ENCODE measurements at places on chromosomes 12 and 14. TPM values are rescaled to one million over a fixed set of nuclear protein-coding genes. Genes with fewer than 3 reads are reported as not detected.

Gene BICDL1
- total RNA-seq, result 18.2 TPM

DNA sequence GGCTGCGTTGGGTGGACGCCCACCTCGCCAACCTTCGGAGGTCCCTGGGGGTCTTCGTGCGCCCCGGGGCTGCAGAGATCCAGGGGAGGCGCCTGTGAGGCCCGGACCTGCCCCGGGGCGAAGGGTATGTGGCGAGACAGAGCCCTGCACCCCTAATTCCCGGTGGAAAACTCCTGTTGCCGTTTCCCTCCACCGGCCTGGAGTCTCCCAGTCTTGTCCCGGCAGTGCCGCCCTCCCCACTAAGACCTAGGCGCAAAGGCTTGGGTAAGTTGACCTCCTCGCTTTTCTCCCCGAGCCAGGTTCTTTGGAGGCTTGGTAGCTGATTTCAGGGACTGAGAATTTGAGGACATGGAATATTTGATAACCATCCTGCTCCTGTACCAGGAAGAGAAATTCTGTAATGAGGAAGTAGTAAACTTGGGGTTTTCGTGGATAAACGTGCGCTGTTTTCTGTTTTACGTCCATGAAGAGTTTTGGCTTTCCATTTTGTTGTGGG lies 530 bp downstream of the APAF1 start:
- DNase-seq, result no peak

Gene ACVRL1
- total RNA-seq, result 2.5 TPM

DNA sequence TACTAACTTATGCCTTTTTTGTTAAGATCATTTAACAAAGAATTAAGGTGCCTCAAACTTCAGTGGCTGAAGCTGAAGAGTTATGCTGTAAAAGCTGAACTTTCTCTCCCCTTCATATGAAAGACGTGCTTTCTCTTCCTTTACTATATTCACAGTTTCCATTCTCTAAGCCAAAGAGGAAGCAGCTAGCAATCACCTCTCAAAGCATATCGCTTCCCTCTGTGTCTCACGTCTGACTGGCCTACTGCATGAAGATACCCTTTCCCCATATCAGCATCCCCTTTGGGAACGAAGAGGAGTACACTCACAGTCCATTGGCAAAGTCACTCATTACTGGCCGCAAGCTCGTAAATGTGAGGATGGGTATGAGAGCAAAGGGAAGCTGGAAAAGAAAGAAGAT lies 34.9 kb downstream of the SLC11A2 start:
- DNase-seq, result no peak

GRCh38 chr12:85669911-85670310 lies 166.3 kb downstream of the RASSF9 start:
- no peak for DNase-seq

DNA sequence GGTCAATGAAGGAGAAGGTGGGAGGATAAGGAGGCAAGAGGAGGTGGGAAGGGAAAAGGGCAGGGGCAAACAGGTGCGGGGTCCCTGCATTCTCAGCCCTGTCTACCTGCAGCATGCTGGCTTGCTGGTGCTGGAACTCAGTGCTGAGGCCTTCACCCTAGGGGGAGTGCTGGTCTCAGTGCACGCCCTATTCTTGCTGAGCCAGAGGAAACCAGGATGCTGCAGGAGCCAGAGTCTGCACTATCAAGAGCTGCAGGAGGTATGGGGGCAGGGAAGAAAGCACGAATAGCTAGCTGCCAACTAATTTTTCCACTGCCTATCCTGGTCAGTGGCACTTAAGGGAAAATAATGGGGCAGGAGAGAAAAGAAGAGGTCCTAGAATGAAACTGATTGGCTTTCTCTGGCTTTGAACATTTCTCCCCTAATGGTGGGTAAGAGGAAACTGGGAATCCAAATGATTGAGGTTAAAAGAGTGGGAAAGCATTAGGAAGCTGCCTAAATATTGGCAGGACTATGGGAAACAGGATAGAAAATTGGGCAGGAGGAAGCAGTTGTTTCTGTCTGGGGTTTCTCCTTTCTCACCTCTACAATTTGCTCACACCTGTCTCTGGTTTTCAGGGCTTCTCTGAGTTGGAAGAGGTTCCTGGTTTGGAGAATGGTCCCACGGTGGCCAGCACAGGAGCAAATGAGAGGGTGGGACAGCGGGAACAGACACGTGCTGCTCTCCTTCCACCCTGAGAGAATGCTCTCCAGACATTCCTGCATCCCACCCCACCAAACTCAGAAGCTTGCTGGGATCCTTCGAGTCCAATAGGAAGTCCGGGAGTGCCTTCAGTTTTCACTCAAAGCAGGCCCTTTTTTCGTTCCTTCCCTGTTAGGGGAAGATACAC lies 1.9 kb downstream of the TMEM253 start:
- DNase-seq, result no peak

GRCh38 chr14:58491593-58491992 lies 64.1 kb downstream of the KIAA0586 start:
- no peak for DNase-seq

Gene SDR9C7
- total RNA-seq, result not detected

DNA sequence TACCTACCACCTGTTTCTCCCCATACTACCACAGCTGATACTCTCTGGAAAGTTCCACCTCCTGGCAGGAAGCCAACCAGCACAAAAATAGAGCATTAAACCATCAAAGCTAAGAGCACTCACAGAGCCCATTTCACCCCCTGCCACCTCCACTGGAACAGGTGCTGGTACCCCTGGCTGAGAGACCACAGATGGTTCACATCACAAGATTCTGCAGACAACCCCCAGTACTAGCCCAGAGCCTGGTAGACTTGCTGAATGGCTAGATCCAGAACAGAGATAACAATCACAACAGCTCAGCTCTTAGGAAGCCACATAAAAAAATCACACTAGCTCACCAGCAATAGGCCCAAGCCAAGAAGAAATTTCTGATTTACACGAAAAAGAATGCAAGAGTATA lies 855.2 kb downstream of the FSCB start:
- no peak for DNase-seq

GRCh38 chr12:4540638-4541037 lies 1.9 kb downstream of the RAD51AP1 start:
- no peak for DNase-seq

DNA sequence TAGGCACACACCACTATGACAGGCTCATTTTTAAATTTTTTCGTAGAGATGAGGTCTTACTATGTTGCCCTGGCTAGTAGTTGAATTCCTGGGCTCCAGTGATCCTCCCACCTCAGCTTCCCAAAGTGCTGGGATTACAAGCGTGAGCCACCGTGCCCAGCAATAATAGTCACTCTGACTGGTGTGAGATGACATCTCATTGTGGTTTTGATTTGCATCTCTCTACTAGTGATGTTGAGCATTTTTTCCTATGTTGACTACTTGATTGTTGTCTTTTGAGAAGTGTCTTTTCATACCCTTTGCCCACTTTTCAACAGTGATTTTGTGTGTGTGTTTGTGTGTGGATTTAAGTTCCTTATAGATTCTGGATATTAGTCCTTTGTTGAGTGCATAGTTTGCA lies 26.3 kb downstream of the ATP2A2 start:
- DNase-seq, result no peak

- no peak for DNase-seq
Measured at GRCh38 chr12:27578689-27579372, 54.8 kb downstream of the PPFIBP1 start.

- DNase-seq, result no peak
Measured at GRCh38 chr14:30855345-30856037, 18.9 kb upstream of the COCH start.

GRCh38 chr14:56918849-56919574 lies 108.7 kb upstream of the OTX2 start:
- no peak for DNase-seq

DNA sequence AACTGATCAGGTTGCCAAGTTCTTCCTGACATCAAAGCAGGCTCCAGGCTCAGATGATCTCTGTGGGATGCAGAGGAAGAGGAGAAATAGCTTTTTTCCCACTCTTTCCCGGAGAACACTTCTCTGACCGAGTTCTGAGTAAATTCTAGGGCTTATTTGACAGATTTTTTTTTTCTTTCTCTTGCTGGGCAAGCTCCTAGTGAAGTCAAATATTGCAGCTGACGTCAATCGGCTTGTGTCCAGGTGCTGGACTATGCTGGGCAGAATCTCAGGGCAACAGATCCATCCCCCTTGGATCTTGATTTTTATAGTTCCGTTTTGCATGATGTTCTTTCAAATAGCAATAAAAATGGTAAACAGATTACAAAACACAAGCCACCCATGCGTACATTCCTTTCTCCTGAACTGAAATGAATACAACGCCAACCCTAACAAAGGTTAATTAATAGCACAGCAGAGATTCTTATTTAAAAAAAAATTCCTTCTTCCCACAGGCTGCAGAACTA lies 182.2 kb downstream of the NOVA1 start:
- no peak for DNase-seq

- no peak for DNase-seq
Measured at GRCh38 chr14:70011098-70011497, 131.9 kb downstream of the SMOC1 start.
